GM12865 (cell line): ENCODE measurements at places on chromosomes 1 and 21.

DNA sequence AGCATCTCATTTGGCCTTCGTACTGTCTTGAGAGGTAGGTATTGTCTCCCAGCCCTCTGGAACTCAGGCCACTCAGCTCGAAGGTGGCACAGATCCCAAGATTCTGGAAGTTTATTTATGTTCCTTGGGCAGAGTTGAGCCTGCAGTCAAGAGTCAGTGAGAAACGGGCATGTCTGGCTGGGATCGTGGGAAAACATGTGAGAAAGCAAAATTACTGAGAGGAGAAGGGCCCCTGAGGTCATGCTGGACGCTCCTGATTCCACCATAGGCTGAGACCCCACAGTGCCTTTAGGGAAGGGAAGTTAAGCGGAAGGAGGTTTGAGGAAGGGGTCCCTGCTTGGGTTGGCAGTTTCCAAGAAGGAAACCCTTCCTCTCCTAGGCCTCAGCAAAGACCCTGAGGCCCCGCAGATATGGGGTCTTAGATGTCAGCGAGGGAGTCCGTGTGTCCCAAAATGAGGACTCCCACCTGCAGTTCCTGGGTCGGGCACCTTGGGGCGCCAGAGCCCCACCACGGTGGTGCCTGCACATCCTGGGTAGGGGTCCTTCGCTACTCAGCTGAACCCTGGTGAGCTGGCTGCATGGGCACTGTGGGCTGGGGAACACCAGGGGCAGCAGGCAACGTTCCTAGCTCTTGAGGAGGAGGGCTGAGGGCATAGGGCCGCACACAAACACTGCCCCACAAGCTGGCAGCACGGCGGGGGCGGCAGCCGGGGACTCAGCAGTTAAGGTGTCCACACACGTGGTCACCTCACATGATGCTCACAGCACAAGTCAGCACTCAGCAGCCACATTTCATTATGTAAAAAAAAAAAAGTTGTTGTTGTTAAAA, 12.3 kb upstream of the SEMA4A start:
- no peak for DNase-seq

DNA sequence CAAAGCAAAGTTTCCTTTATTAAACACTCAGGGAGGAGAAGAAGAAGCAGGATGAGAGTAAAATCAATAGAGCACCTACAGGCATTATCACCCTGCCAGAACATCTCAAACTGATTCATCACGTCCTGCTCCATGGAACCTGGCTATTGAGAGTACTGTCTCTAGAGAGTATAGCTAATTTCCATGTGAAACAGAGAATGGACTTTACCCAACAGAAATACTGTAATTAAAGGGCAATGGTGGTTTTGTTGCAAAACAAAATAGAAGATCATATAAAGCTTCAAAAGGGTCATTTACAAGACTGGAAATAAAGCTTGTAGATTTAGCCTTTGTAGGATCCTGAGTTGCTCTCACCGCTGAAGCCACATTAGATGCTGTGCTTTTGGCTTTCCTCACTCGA, 69.3 kb downstream of the XCL1 start:
- no peak for DNase-seq

DNA sequence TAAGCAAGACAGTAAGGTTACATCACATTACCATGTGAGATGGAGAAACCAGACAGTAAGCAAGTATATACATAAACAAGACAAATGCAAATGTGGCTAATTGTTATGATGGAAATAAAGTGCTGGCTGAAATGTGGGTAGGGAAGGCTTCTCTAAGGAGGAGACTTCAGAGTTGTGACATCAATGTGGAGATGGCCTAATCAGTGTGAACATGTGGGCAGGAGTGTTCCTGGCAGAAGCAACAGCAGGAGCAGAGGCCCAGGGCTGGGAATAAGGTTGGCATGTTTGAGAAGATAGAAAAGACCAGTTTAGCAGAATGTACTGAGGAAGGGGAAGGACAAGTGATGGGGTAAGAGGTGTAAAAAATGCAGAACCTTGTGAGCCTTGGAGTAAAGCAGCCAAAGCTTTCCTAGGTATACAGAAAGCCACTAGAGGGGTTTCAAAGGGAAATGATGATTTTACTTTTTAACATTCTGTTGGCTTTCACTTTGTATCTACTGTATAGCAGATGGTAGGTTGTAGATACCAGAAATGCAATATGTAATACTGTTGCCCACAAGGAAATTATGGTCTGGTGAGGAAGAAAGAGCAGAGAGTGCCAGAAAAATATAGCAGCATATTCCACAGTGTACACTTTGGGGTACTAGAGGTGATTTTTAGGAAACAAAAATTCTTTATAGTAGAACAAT, 197.4 kb downstream of the FGGY start:
- no peak for DNase-seq

- DNase-seq = no peak
Observed at GRCh38 chr21:15701830-15702229, 28.0 kb upstream of the USP25 start.

DNA sequence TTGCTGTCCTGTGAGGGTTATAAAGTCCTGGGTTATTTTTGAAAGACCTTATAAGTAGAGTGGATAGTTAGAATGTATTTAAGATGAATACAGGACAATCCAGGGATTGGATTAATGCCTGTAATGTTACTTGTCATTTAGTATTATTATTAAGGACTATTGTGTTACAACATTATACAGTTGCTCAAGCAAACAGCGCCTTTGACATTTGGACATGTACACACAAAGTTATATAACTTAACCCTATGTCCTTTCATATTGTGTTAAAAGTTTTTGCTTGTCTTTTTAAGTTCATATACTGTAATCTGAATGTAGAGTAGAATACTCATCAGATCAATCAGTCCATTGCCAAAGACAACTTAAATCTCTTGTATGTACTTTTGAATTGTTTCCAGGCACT, 2.0 kb downstream of the PRKAA2 start:
- DNase-seq = no peak

DNA sequence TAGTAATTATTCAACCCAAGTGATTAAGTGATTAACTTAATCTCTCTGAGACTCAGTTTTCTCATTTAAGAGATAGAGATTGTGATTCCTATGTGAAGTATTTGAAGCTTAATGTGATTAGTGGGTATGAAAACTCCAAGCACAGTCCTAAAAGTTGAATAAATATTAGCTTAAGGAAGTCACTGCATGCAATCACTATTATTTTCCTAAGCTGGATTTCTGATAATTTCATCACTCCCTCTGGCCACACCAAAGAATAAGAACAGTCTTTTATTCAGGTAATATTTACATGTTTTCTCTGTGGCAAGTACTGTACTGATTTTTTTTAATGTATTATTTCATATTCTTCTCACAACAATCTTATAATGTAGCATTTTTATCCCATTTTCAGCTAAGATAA, 31.1 kb downstream of the CD55 start:
- DNase-seq = no peak

DNA sequence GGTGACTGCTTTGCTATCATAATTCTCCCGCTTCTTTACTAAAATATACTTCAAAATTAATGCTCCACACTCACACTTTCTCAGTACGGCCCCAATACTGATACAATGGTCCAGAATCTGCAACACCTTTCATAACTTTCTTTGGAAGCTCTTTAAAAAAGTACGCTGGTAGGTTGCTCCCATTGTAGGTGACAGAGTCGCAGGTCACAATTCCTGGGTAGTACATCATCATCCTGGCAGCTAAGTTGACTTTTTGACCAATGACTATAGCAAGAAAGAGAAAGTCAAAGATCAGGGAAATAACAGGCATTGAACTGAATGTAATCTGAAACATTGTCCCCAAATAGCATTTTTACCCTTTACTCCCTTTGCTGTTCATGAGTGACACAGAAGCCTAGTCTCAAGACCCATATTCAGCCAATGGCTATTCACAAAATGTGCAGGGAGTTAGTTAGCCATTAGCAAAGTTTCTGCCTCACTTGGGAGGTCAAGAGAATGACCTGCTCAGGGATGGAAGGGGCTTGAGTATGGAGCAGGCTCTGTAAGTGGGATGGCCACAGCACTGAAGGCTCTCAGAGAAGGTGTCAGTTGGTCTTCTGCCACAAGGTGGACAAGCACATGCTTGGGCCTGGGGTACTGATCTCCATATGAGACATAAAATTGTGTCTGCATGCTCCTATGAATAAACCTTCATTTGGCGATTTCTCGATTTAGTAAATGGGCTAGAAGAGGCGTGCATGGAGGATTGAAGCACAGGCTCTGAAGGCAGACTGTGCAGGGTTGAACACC, 35.4 kb downstream of the ADCY10 start:
- DNase-seq = peak; percentile 2

DNA sequence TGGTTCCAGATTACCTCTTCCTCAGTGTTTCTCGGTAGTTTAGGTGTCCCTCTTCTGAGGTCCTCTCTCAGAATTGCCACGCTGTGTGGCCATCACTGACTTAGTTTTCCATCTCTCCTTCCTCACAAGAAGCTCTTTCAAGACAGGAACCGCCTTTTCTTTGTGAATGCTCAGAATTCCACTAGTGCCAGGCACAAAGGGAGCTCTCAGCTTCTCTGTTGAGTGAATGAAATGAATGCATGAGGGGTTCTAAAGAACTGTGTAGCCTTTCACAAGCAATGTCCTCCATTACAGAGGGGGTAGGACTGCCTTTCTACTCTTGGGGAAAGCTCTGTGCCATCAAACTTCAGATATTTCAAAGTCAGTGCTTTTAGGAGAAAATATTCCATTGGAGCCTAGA, 546.8 kb downstream of the RWDD3 start:
- no peak for DNase-seq

DNA sequence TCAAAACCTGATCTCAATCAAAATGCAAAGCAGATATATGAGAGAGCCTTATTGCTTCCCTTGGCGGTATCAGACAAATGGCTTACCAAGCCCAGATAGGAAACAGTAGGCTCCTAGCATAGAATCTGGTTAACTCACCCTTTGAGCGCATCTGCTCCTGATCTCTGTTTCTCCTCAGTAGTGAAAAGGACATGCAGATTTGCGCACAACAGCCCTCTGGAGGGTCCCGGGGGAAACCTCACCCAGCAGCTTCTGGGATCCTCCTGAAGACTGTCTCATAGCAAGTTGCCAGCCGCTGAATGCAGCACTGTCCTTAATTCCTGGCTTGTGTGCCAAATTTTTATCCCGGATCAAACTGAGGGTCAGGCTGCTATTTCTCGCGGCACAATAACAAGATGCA, 192.2 kb downstream of the FASLG start:
- DNase-seq = no peak

GRCh38 chr21:46515109-46515508, 56.4 kb downstream of the DIP2A start:
- no peak for DNase-seq

GRCh38 chr1:45258059-45258650, 51.8 kb upstream of the ZSWIM5 start:
- DNase-seq = no peak

DNA sequence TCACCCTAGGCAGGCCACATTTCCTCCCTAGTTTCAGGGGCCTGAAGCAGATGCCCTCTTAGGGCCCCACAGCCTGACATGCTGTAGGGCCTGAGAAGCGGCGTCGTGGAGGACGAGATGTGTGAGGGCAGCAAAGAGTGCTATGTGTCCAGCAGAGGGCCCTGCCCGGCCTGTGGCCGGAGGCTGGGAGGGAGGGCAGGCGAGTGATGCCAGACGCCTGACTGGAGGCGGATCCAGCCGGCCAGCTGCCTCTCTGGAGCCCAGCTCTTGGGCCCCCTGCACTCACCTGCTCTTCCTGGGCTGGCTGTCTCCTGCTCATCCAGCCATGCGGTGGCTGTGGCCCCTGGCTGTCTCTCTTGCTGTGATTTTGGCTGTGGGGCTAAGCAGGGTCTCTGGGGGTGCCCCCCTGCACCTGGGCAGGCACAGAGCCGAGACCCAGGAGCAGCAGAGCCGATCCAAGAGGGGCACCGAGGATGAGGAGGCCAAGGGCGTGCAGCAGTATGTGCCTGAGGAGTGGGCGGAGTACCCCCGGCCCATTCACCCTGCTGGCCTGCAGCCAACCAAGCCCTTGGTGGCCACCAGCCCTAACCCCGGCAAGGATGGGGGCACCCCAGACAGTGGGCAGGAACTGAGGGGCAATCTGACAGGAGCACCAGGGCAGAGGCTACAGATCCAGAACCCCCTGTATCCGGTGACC, at the start of gene GPR37L1:
Gene GPR37L1 (plus strand): TSS at position 279 of the 697 bp plus-strand sequence. CDS start 47 bp downstream, at position 326.
- no peak for DNase-seq

GRCh38 chr1:59132295-59132694, 164.6 kb upstream of the FGGY start:
- no peak for DNase-seq

DNA sequence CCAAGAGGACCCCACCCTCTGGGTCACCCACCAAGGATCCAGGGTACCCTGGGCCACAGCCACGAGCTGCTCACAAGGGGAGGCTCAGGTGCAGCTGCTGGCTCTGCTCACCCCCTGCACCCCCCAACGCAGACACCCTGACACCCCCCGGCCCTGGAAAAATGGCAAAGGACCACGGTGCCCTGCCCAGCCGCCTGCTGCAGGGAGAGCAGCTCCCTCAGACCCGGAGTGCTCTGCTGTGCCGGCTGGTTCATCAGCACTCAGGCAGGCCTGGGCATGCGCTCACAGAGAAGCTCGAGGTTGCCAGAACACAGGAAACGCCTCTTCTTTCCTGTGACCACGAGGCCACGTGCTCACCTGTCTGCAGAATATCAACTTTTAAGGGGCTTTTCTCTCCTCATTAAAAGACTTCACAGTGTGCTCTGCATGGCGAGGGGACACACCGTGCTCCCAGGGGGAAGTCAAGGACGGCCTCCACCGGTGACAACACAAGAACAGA, 4.3 kb upstream of the C1QTNF12 start:
- peak; percentile 81 for DNase-seq

GRCh38 chr1:114610546-114611245, 29.3 kb upstream of the BCAS2 start:
- no peak for DNase-seq

- DNase-seq = no peak
Observed at GRCh38 chr1:223258751-223259198, 105.2 kb downstream of the SUSD4 start.

GRCh38 chr1:60896701-60897363, 185.5 kb upstream of the NFIA start:
- no peak for DNase-seq

GRCh38 chr1:84096176-84096575, 47.9 kb upstream of the PRKACB start:
- no peak for DNase-seq

- peak; percentile 68 for DNase-seq
Observed at GRCh38 chr1:41416552-41417334, 55.5 kb downstream of the FOXO6 start.

GRCh38 chr21:42850866-42851391, 28.4 kb downstream of the WDR4 start:
- peak; percentile 41 for DNase-seq

- no peak for DNase-seq
Observed at GRCh38 chr1:93255222-93256079, 74.9 kb downstream of the CCDC18 start.

- DNase-seq = no peak
Observed at GRCh38 chr1:92728697-92729096, 56.2 kb downstream of the EVI5 start.

- DNase-seq = no peak
Observed at GRCh38 chr1:173062150-173062938, 11.6 kb upstream of the TNFSF18 start.

- no peak for DNase-seq
Observed at GRCh38 chr21:17440969-17441368, 71.9 kb upstream of the CXADR start.

DNA sequence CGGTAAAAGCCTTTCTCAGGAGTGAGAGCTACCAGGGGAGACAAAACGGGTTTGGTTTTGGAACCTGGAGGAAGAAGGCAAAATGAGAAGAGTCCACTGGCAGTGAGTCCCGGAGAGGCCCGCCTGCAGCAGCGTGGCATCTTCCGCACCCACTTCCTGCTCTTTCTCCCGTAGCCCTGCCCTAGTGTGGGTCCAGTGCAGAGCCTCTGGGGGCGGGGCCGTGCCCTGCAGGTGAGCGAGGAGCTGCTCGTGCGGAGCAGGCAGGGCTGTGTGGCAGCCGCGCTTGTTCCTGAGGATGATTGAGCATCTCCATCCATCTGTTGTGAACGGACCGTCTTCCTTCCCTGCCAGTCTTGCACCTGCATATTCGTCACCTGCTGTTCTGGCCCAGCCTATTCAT, 66.5 kb downstream of the PEX14 start:
- no peak for DNase-seq
